NCI-H2081 (cell line): ENCODE measurements at places on chromosomes 1 and 21.

- no peak for DNase-seq
Measured at GRCh38 chr1:20534659-20535417, 17.5 kb upstream of the FAM43B start.

GRCh38 chr1:180137776-180138175, 16.9 kb upstream of the QSOX1 start:
- DNase-seq: no peak

DNA sequence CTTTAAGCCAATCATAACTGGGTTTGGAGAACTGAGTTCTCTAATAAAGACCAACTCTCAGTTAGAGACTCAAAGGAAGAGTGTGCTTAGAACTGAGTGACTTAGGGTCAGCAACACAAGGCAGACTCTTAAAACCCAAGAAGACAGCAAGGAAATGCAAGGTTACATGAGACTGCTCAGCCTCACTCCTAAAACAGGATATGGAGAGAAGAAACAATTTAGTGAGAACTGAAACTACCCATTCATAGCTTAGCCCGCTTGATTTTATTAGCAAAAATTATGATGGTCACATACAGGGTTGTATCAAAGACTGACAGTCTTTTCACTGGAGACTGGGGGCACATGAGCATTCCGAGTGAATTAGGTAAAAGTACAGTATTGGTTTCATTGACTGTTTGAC, 78.9 kb upstream of the DMRTA2 start:
- DNase-seq: no peak

DNA sequence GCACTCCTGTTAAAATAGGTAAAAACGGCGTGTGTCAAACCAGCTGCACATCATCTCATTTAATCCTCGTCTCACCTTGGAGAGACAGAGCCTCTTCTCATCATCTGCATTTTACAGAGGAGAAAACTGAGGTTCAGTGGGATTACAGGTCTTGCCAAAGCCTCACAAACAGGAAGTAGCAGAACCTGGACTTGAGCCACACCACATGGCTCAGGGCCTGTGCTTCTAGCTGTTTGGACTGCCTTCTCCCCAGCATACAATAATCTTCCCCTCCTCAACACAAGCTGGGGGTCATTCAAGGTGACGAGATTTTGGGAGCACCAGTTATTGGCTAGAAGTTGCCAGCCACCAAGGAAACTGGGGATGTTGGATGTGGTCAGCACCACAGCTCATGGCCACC, 167.9 kb upstream of the ZC3H12A start:
- peak; percentile 23 for DNase-seq

GRCh38 chr1:162676087-162676486, 43.8 kb downstream of the DDR2 start:
- DNase-seq: no peak

DNA sequence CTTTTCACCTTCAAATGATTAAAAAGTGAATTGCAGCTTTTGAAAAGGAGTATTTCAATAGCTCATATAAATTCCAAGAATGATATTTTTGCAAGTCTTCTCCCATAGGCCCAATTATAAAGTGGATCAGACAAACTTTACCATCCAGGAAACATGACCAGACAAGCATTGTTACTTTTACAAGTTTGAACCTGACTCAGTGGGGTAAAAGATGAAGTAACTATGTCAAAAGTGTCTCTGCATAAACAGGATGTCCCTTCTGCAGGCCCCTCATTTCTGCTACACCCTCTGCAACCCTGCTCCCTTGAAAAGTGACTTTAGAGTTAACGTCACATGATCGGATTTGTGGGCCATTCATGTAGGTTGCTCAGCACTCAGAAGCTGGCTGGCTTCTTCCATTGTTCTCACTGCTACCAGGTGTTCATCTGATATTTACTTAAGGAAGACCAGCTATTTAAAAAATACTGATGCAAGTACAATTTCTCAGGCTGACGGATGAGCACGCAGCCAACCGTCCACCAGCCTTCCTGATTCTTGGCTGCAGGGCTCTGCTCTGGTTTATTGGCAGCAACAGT, 32.3 kb downstream of the URB1 start:
- no peak for DNase-seq

DNA sequence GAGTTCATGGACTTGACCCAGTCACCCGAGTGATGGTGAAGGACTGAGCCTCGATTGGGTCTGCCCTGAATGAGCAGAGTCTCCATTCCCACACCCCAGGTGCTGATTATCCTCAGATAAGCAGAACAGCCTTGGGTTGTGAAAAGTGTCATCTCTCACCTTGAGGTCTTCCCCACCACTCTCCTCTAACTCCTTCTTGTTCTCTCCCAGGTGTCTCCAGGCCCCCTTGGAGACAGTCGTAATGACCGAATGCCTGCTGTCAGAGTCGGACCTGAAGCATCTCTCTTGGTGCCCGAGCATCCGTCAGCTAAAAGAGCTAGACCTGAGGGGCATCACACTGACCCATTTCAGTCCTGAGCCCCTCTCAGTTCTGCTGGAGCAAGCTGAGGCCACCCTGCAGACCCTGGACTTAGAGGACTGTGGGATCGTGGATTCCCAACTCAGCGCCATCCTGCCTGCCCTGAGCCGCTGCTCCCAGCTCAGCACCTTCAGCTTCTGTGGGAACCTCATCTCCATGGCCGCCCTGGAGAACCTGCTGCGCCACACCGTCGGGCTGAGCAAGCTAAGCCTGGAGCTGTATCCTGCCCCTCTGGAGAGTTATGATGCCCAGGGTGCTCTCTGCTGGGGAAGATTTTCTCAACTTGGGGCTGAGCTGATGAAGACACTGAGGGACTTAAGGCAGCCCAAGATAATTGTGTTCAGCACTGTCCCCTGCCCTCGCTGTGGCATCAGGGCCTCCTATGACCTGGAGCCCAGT, 3.4 kb downstream of the PRAMEF12 start:
- no peak for DNase-seq

DNA sequence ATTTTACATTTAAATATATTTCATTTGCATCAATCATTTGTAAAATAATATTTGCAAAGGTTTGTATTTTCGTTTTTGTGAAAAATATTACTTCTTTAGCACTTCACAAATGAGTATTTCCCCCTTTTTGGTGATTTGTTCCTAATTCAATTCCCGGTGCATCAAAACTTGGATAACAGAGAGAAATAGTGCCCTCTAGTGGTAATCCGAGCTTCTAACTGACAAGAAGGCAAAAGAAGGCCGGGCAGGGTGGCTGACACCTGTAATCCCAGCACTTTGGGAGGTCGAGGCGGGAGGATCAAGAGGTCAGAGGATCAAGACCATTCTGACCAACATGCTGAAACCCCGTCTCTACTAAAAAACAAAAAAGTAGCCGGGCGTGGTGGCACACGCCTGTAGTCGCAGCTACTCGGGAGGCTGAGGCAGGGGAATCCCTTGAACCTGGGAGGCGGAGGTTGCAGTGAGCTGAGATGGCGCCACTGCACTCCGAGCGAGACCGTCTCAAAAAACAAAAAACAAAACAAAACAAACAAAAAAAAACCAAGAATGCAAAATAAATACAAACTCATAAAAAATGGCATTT, 137.7 kb downstream of the COL11A1 start:
- DNase-seq: peak; percentile 50

DNA sequence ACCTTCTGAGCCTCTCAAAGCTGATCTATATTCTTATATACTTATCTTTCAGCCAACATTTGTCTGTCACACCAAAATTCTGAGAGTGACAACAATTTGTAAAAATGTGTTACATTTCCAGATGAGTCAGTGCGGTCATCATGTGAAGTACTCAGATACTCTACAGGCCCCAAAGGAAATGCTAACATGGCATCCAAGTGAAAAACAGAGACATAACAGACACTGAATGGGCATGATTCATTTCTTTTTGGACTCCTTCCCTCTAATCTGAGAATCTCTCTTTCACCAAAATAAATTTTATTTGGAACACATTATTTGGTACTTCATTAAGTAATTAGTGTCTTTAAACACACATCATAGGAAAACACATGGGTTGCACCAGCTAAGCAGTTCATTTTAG, 96.6 kb downstream of the SLC44A5 start:
- DNase-seq: no peak

GRCh38 chr1:179104611-179105250, 22.9 kb downstream of the TOR3A start:
- DNase-seq: no peak

GRCh38 chr1:192474080-192474683, 101.4 kb upstream of the RGS1 start:
- DNase-seq: peak; percentile 24

DNA sequence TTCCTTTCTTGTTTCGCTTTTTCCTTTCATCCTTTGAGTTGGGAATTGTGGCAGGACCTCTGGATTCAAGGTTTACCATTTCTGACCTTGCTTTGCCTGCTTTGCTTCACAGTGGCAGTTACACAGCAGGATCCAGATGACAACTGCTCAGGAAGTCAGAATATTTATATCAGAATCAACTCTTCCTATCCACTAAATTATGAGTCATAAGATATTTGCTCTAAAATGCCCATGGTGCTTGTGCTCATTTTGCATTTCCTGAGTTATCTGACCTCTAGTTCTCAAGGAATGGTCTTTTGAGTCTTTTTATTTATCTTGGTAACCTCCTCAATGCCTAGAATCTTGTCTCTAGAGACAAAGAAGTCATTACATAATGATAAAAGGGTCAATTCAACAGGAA, 290.8 kb downstream of the LRRC7 start:
- DNase-seq: no peak

GRCh38 chr21:34336756-34337391, 26.9 kb upstream of the KCNE2 start:
- peak; percentile 41 for DNase-seq

- DNase-seq: no peak
Measured at GRCh38 chr1:191634801-191635508, 523.3 kb upstream of the RGS18 start.

DNA sequence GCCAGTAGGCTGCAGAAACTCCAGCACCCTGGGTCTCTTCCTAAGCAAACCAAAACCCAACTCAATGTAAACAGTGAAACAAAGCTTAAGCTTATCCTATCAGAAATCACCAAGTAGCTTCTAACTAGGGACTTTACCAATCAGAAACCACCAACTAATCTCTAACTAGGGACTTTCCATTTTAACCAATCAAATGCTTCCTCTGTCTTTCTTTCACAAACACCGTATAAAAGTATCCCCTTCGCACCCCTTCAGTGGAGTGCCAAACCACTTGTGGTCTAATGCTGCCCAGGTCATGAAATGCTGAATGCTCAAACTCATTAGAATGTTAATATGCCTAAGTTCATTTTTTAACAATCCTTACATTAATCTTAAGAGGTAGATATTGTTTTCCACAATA, 250.5 kb upstream of the DUSP10 start:
- no peak for DNase-seq
